Pancreas (tissue), 10 donors: ENCODE measurements at places on chromosomes 16 and 17. TPM values are rescaled to one million over a fixed set of nuclear protein-coding genes. Genes with fewer than 3 reads are reported as not detected.

- no peak for DNase-seq
- H3K4me3 ChIP-seq = peak overlapping the region; percentile 82
- H3K27ac ChIP-seq = peak overlapping the region; percentile 76
- peaks cover 26% of the 10 kb centered on the region for H3K4me1 ChIP-seq
- no peaks in the 10 kb centered on the region for H3K36me3 ChIP-seq
These were observed 608 bp upstream of the PGS1 start for GRCh38 chr17:78377858-78378224.

DNA sequence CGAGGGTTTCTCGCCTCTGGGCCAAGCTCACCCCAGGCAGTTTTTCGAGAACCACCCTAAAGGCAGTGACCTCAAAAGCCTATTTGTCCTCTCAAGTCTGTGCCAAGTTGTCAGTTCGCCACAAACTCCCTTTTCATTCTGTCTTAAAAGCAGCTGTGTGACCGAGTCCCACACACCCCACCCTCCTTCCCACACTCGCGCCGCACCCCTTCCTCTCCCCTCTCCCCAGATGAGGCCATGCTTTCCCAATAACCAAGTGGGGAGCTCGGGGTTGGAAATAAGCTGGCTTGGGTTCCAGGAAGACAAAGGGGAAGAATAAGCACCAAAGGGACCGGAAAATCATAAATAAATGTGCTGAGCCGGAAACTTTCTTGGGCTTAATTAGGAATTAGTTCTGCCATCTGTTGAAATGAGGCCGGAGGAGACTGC, 36.7 kb downstream of the GRIN2C start:
- H3K27me3 ChIP-seq = no peaks in the 10 kb centered on the region
- no peak for DNase-seq
- no peak overlapping the region for H3K4me3 ChIP-seq

DNA sequence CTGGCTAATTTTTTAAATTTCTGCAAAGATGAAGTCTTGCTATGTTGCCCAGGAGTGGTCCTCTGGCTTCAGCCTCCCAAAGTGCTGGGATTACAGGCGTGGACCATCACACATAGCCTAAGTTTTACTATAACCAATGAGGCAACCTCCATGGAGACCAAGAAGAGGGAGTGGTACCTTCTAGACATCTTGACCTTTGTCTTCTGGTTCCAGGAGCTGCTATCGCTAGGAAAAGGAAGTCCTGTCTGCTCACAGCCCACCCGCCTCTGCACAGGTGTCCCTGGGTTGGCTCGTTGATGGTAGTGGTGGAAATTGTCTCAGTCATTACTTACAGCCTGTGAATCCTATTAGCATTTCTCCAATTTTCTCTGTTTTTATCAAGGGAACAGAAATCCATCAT, 169.7 kb downstream of the PRKCA start:
- H3K27me3 ChIP-seq = no peaks in the 10 kb centered on the region
- peaks cover 4% of the 10 kb centered on the region for H3K4me1 ChIP-seq
- no peaks in the 10 kb centered on the region for H3K36me3 ChIP-seq

GRCh38 chr16:21647562-21648164, 4.7 kb downstream of the IGSF6 start:
- H3K27ac ChIP-seq = no peak overlapping the region
- no peaks in the 10 kb centered on the region for H3K4me1 ChIP-seq
- no peak for DNase-seq
- no peak overlapping the region for H3K4me3 ChIP-seq
- no peaks in the 10 kb centered on the region for H3K27me3 ChIP-seq
- no peaks in the 10 kb centered on the region for H3K36me3 ChIP-seq

DNA sequence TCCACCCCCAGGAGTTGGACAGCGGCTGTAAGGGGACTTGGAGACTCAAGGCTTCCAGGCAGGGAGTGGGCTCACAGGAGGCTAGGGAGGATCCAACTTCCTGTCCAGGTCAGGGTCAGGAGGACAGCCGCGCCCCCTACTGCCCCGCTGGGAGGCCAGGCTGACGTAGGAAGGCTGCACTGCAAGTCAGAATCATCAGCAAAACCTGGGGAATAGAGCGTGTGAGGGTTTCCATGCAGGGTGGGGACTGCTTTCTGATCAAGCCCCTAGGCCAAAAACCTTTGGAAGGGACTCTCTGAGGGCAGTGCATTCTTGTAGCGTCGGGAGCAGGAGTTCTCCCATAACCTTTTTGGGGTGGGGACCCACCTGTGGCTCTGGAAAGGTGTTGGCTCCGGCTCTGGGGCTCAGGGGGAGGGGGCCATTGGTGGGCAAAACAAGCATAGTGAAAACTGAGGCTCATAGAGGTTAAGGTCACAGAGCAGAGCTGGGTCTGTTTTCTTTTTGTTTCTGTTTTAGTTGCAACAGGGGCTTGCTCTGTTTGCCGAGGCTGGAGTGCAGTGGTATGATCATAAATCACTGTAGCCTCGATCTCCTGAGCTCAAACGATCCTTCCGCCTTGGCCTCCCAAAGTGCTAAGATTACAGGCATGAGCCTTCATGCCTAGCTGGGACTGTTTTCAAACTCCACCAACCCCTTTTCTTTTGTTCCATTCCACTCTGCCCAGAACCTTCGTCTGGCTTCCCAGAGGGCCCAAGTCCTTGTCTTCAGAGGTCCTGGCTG, 22.1 kb downstream of the RAI1 start:
- H3K4me1 ChIP-seq = no peaks in the 10 kb centered on the region
- H3K4me3 ChIP-seq = no peak overlapping the region
- no peaks in the 10 kb centered on the region for H3K36me3 ChIP-seq
- no peak overlapping the region for H3K27ac ChIP-seq
- no peaks in the 10 kb centered on the region for H3K27me3 ChIP-seq

The SCIMP gene
- 4.4 TPM for total RNA-seq

DNA sequence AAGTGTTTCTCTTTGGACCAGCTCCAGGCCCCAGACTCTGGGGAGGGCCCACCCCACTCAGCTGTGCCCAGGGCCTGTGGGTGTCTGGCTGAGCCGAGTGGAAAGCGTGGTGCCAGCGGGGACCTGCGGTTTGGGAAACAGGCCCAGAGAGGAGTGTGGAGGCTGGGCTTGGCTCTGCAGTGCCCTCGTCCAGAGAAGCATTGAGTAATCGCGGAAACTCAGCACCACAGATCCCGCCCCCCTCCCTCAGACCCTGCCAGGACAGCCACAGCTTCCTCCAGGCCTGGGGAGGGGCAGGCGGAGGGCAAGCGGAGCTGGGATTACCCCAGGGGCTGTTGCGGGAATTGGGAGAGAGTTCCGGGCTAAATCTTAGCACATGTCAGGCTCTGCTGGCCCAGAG, 14.6 kb upstream of the PITPNA start:
- no peak overlapping the region for H3K4me3 ChIP-seq
- peak; percentile 69 for DNase-seq
- H3K4me1 ChIP-seq = peaks cover 43% of the 10 kb centered on the region
- peak overlapping the region; percentile 81 for H3K27ac ChIP-seq
- no peaks in the 10 kb centered on the region for H3K36me3 ChIP-seq

DNA sequence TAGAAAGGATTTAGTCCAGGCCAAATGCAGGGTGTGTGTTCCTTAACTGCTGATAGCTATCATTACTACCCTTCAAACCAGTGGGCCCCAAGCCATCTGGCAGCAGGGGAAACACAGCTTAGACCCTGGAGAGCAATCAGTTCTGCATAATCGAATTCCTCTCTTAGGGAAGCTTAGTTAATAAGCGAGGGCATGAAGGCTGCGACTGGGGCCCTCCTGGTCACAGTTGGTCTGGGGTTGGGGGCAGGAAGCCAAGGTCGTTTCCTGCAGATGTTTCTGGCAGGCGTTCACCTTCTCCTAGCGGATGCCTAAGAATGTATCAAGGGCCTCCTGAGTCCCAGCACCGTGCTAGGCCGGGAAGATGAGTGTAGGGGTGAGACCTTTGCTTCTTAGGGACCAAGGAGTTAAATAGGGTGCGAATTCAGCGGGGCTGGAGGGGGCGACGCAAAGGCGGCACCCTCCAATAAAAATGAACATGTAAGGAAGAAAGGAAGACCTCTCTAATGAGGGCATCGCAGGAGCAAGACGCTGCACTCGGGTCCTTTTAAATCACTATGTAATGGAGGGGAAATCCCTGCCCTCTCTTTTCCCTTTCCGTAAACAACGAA, 16.5 kb upstream of the EEF2K start:
- peak overlapping the region; percentile 49 for H3K27ac ChIP-seq
- DNase-seq = peak; percentile 64
- no peaks in the 10 kb centered on the region for H3K4me1 ChIP-seq
- no peaks in the 10 kb centered on the region for H3K36me3 ChIP-seq
- peak overlapping the region; percentile 70 for H3K4me3 ChIP-seq

DNA sequence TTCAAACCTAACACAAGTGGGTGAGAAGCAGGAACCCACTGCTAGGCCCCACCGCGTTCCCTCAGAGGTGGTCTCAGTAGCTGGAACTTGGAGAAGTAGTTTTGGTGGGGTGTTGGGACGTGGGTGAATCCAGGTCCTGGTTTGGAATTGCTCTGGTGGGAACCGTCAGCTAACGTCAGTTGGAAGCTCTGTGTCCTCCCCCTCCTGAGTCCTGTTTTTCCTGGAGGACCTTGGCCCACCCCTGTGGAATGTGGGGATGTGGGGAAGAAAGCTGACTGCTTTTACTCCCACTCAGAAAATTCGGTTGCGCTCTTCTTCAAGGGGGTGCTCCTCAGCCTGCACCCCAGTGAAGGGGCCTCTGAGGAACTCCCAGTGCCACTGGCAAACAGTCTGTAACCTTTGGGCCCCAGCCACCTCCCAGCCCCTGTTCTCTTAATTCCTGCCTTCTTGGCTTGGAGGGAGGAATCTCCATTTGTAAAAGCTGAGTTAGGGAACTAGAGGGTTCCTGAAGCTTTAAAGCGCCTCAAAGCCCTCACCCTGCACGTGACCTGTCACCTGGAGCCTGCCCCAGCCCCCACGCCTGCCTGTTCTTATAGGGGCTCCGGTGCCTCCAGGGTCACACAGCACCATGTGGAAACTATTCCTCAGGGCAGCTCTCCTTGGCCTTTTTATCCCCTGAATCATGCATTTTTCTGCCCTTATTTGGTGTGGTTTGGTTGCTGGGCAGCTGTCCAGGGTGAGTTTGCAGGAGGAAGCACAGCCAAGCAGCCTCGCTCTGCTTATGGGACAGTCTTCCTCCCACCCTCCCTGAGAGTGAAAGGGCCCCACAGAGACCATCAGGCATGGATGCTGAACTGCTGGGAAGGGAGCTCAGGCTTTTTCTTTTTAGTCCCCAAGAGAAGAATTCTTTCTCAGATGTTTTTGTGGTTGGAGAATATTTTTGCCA, 16.2 kb upstream of the NAGLU start:
- peak overlapping the region; percentile 84 for H3K27ac ChIP-seq
- peak; percentile 60 for DNase-seq
- H3K27me3 ChIP-seq = no peaks in the 10 kb centered on the region
- no peak overlapping the region for H3K4me3 ChIP-seq
- peaks cover 3% of the 10 kb centered on the region for H3K36me3 ChIP-seq

The STAC2 gene
- not detected for total RNA-seq

DNA sequence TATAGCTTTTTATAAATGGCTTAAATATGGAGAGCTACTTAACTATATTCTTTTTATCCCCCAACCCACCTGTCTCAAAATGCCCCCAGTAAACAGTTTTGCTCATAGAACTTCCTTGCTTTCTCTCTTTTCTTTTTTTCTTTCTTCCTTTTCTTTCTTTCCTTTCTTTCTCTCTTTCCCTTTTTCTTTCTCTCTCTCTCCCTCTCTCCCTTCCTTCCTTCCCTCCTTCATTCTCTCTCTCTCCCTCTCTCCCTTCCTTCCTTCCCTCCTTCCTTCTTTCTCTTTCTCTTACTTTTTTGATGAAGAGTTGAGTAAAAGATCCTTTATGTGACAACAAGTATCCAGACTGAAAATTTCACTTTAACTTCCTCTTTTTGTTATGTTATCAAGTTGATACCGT, 48.2 kb downstream of the KCNJ2 start:
- H3K27ac ChIP-seq = no peak overlapping the region
- no peaks in the 10 kb centered on the region for H3K36me3 ChIP-seq
- no peak for DNase-seq
- no peak overlapping the region for H3K4me3 ChIP-seq
- no peaks in the 10 kb centered on the region for H3K4me1 ChIP-seq
- H3K27me3 ChIP-seq = no peaks in the 10 kb centered on the region

- H3K27ac ChIP-seq = peak overlapping the region; percentile 81
- H3K4me1 ChIP-seq = peaks cover 4% of the 10 kb centered on the region
- H3K4me3 ChIP-seq = peak overlapping the region; percentile 48
- peak; percentile 68 for DNase-seq
- H3K27me3 ChIP-seq = no peaks in the 10 kb centered on the region
These were observed 642 bp downstream of the MT1F start for GRCh38 chr16:56658327-56658875.

DNA sequence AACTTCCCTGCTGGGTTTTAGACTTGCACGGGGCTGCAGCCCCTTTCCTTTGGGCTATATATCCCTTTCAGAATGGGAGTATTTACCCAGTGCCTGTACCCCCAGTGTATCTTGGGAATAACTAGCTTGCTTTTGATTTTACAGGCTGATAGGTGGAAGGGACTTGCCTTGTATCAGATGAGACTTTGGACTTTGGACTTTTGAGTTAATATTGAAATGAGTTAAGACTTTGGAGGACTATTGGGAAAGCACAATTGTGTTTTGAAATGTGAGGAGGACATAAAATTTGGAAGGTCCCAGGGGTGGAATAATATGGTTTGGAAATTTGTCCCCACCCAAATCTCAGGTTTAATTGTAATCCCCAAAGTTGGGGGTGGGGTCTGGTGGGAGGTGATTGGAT, 393.8 kb upstream of the KIF2B start:
- no peak overlapping the region for H3K27ac ChIP-seq
- no peaks in the 10 kb centered on the region for H3K36me3 ChIP-seq
- H3K27me3 ChIP-seq = no peaks in the 10 kb centered on the region

DNA sequence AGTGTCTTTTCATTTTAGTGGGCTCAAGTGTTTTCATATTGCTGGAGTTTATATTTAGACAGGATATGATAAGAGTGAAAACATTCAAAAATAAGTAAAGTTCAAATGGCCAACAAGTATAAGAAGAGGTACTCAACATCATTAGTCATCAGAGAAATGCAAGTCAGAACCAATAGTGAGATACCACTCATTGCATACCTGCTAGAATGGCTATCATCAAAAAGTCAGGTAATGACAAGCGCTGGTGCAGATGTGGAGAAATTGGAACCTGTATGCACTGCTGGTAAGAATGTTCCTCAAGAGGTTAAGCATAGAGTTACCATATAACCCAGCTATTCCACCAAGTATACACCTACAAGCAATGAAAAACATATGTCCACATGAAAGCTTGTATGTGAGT, 87.8 kb downstream of the WNT3 start:
- H3K36me3 ChIP-seq = no peaks in the 10 kb centered on the region
- no peaks in the 10 kb centered on the region for H3K27me3 ChIP-seq
- H3K4me3 ChIP-seq = no peak overlapping the region
- no peak overlapping the region for H3K27ac ChIP-seq
- DNase-seq = no peak
